Purkinje cell (primary cell): ENCODE measurements at places on chromosomes 12 and 14. TPM values are rescaled to one million over a fixed set of nuclear protein-coding genes. Genes with fewer than 3 reads are reported as not detected.

The AQP5 gene
- not detected in 2 replicates for polyA plus RNA-seq

The CIROP gene
- not detected in 2 replicates for polyA plus RNA-seq

The GNPNAT1 gene
- 6.6 and 10.8 TPM in 2 replicates for polyA plus RNA-seq

The KCNJ8 gene
- 3.9 and 4.6 TPM in 2 replicates for polyA plus RNA-seq
